Fibroblast of skin of left biceps (primary cell): ENCODE measurements at places on chromosomes 7 and 10.

DNA sequence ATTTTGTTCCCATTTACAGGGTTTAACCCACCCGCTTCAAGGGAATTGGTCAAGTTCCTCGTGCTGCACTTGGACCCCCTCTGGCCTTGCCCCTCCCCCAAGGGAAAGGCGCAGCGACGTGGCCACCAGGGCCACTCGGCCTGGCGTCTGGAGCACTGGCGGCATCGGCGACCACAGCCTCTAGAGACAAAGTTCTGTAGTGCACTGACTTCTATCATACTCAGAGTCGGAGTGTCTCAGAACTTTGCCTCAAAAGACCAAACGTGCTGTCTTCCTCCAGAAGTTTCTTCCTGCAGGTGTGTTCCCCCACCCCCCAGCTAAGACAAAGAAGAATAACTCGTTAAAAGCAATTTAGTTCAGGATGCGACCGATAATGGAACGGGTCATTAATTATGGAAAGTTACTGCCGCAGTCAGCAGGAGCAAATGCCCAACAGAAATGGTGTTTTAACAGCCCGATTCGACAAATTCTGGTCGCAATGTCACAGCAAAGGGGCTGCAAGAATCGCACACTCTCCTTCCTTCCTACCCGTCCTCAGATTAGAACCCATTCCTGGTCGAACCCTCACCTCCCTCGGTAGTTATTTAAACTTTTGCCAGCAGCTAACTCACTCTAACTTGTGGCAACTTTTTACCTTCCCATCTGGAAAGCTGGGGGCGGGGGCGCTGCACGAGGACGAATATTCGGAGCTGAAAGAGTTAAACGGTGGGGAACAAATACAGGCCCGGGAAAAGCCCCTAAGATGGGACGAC, 202.1 kb upstream of the NFE2L3 start:
- DNase-seq: no peak

- no peak for DNase-seq
Observed at GRCh38 chr10:69403066-69403465, 13.7 kb downstream of the TACR2 start.

GRCh38 chr10:1550291-1550595, 187.1 kb downstream of the ADARB2 start:
- no peak for DNase-seq

DNA sequence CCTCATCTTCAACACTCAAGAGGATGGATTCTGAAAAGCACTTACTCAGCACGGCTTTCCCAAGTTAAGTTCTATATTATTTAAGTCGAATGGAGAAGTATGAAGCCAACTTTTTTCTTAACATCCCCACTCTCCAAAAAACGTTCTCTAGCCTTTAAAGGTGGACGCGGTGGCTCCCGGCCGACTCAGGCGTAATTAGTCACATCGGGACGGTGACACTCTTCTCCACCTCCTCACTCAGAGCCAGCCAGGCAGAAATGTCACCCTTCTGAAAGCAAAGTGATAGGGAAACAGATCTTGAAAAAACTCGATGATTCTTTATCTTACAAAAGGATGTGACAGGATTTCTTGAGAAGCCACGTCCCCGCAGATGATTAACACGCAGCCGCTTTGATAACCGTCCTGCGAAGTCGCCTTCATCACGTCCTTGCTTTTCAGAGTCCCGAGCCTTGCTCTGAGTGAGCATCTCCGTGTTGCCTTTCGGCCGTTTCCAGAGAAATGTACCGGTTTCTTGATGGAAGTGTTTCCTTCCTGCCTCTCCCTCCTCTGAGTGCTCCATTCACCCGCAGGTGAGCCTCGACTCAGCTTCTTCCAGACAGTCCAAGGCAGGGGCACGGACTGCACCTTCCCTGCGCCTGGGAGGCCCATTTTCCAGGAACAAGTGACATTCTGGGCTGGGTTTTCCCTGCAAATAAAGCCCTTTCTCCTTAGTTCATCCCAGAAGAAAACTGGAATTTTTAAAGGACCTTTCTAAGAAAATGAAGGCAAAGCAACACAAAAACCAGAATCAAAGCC, 314.8 kb downstream of the DNAJB6 start:
- no peak for DNase-seq

- DNase-seq: no peak
Observed at GRCh38 chr10:18312374-18313139, 172.3 kb downstream of the CACNB2 start.

DNA sequence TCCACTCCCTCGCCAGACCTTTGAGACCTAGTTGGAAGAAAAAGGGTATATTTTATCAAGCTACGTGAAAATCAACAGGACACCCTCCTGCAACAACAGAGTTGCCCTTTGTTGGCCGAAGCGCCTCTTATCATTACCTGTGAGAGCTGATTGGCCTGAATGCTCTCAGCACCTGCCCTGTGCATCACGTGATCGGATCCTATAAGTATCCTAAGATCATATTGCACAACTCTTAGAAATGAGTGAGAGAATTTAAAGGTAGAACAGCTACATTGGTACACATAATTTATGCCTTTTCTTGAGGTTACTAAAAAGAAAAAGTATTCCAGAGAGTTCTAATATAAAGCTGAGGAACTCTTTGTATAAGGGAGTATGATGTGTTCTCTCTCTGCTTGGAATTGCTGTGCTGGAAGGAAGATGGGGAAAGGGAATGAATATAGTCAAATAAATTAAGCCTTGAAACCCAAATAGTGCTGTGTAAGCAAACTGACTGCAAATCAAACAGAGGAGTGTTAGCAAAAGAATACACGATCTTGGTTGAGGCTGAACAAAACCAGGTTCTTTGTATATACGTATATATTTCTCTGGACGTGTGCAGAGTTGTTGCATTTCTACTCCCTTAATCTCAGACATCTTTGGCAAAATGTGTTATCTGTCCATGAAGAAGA, 69.3 kb downstream of the LRRC4 start:
- no peak for DNase-seq

GRCh38 chr7:33933611-33934281, 28.4 kb downstream of the BMPER start:
- DNase-seq: no peak

- no peak for DNase-seq
Observed at GRCh38 chr7:84744385-84744784, 442.5 kb downstream of the SEMA3D start.

GRCh38 chr7:12638851-12639456, 48.5 kb upstream of the ARL4A start:
- DNase-seq: no peak

DNA sequence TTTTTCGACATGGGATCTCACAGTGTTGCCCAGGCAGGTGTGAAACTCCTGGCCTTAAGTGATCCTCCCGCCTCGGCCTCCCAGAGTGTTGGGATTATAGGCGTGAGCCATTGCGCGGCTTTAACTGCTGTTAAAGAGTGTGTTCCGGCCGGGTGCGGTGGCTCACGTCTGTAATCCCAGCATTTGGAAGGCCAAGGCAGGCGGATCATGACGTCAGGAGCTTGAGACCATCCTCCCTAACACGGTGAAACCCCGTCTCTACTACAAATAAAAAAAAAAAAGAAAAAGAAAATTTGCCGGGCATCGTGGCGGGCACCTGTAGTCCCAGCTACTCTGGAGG, 1.1 kb downstream of the RABGEF1 start:
- DNase-seq: no peak

DNA sequence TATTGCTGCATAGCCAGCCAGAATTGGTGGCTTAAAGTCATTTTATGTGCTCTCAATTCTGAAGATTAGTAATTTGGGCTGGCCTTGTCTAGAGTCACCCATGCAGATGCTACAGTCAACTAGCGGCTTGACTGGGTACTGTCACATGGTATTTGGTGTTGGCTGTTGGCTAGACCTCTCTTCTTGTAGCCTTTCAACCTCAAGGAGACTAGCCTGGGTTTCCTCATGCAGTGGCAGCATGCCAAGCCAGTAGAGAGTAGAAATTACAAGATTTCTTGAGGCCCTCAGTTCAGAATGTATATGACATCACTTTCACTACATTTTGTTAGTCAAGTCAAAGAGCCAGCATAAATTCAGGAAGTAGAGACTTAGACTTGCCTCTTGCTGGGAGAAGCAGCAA, 3.7 kb upstream of the ZNF800 start:
- no peak for DNase-seq

DNA sequence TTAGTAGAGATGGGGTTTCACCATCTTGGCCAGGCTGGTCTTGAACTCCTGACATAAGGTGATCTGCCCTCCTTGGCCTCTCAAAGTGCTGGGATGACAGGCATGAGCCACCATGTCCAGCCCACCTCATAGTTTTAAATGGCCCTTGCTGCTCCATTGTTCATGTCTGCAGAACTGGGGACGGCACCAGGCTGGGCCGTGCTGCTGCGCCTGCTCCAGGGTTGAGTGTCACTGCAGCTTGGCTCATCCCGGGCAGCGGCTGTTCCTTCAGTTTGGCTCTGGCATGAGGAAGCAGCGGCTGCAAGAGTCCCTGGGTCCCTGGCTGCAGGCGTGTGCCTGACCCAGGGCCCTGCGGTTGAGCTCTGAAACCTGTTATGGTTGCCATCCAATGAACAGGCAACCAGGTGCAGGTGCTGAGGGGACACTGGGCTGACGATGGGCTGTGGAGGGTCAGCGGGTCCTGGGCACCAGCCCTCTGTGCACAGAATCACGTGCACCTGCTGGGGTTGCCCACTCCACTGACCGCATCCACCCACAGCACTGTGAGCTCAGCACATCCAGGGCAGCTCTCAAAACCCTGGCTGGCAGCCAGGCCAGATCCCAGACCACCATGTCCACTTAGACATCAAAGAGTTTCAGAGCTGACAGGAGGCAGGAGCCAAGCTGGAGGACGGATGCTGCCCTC, 70.2 kb upstream of the PPP2R2D start:
- DNase-seq: no peak

GRCh38 chr7:134690016-134690415, 43.4 kb downstream of the BPGM start:
- no peak for DNase-seq

DNA sequence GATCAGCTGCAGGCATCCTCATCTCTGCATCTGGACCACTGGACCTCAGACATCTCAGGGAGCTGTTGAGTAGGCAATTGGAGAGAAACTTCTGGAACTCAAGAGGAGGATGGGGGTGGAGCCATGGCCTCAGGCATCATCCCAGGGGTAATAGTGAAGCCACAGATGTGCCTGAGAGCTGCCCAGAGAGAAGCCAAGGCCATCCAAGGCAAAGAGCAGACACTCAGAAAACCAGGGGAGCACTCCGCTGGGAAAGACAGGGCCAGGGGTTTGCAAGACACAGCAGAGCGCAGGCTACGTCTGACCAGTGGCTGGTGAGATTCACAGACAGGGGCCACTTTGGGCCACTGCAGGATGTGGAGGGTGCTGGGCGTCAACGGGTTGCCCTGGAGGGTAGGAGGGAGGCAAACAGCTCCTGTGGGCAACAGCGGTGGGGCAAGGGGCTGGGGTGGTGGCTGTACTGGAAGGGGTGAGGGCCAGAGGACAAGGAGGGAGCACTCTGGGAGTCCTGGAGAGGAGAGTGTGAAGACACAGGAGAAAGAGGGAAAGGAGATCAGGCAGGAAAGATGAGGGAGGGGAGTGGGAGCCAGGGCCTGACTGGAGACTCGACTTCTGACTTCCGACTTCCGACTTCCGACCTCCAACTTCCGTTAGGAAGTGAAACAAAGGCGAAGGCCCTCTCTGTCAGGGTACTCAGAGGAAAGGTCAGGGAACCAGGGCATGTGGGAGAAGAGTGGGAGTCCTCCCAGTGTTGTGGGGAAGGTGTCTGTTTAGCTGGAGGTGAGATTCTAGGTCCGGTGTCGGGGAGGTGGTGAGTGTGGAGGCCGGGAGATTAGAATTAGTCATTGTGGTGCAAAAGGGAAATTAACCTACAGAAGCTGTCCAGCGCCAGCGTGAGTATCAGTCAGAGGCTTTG, 69.7 kb upstream of the ANTXRL start:
- no peak for DNase-seq

- DNase-seq: no peak
Observed at GRCh38 chr10:110758128-110758765, 113.5 kb upstream of the PDCD4 start.

- DNase-seq: no peak
Observed at GRCh38 chr7:86947929-86948328, 111.5 kb downstream of the ELAPOR2 start.

DNA sequence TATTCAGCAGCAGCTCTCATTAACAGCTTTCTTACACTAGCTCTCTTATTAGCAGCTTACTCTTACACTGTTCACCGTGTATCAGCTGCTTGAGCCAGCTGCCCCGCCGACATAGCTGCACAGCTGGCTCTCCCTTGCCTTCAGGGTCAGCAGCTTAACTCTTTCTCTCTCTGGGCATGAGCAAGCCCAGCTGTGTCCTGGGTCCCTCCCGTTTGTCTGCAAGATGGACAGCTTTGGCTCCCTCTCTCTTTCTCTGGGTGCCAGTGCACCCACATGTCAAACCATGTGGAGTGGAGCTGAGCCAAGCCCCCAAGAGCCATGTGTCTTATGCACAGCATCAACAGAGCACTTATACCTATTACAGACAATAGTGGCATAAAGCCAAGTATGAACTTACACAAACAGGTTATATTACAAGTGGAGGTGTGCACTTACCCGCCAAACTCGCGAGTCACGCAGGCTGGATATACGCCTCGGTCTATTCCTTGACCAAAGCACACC, 35.7 kb upstream of the MTPAP start:
- DNase-seq: no peak

- DNase-seq: no peak
Observed at GRCh38 chr7:39271402-39271801, 293.7 kb downstream of the POU6F2 start.

DNA sequence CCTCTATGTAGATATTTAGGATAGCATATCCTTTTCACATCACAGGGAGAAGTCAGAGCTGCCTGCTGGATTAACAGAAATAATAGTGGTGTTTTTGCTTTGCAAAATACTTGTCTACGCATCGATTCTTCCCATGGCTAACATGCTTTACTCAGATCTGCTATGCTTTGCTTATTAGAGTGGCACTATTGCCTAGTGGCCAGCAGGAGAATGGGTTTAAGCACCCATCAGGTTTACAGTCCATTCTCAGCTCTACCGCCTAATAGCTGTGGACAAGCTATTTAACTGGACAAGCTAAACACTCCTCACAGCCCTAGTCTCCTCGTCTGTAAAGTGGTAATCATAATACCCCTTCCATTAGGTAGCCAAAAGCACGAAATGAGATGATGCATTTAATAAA, 218.2 kb upstream of the CCDC6 start:
- DNase-seq: no peak

DNA sequence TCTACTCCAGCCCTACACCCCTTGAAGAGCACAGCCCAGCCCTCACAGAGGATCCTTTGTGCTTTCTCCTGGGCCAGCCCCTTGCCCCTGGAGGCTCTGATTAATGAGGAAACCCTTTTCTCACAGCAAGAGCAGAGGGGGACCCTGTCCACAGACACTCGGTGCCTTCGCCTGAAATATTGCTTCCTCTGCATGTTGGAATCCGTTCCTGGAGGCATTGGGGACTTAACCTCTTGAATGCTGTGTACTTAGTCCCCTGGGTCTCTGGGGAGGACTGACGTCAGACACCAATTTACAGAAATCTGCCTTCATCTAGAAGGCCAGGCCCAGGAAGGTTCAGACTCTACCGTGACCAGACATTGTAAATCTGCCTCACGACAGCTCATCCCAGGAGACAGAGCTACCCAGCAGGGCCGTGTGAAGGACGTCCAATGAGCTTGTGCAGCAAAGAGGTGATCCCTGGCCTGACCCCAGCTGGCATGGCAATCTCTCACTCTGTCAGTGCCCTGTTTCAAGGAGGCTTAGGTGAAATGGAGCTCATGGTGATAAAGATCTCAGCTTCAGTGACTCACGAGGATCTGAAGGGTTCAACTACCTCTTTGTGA, 8.1 kb upstream of the TMEM72 start:
- DNase-seq: no peak
